Stimulated activated CD4-positive, alpha-beta T cell treated with anti-CD3 and anti-CD28 coated beads, Interleukin-1b, Interleukin-23, amount 100 ng/mL, for 1 hour (primary cell): ENCODE measurements at places on chromosomes 3 and 15.

GRCh38 chr3:69425249-69425648 is 39.4 kb upstream of the FRMD4B start:
- DNase-seq = no peak

- no peak for DNase-seq
Observed at GRCh38 chr15:42577514-42578031, 2.2 kb downstream of the STARD9 start.

- no peak for DNase-seq
Observed at GRCh38 chr3:139797724-139798343, 120.1 kb upstream of the NMNAT3 start.

GRCh38 chr3:156818890-156819289 is 7.3 kb upstream of the LEKR1 start:
- DNase-seq = no peak

- DNase-seq = no peak
Observed at GRCh38 chr3:43542328-43543043, 79.3 kb downstream of the ANO10 start.

GRCh38 chr15:56996746-56997470 is 78.5 kb downstream of the TCF12 start:
- DNase-seq = no peak

DNA sequence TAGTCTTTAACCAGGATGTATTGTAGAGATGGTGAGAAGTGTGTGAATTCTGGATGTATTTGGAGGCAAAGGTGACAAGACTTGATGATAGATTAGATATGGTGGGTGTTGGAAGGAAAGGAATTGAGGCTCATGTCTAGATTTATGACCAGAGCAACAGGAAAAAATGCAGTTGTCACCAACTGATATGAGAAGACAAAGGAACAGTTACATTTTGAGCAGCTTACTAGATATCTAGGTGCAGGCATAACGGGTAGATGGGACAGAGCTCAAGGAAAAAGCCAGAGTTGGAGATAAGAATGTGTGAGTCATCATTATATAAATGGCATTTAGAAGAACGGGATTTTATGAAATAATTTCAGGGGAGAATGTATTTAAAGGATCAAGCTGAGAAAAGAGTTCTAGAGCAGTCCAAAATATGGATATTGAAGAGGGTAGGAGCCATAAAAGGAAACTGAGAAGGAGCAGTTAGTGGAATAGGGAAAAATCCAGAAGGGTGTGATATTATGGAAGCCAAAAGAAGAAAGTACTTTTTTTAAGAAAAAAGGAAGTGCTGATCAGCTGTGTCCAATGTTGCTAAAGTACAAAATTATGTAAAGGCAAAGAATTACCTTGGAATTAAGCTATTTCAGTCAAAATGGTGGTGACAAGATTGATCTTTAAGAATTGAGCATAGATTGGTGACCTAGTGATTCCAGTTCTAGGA is 262.5 kb downstream of the CGGBP1 start:
- DNase-seq = no peak

DNA sequence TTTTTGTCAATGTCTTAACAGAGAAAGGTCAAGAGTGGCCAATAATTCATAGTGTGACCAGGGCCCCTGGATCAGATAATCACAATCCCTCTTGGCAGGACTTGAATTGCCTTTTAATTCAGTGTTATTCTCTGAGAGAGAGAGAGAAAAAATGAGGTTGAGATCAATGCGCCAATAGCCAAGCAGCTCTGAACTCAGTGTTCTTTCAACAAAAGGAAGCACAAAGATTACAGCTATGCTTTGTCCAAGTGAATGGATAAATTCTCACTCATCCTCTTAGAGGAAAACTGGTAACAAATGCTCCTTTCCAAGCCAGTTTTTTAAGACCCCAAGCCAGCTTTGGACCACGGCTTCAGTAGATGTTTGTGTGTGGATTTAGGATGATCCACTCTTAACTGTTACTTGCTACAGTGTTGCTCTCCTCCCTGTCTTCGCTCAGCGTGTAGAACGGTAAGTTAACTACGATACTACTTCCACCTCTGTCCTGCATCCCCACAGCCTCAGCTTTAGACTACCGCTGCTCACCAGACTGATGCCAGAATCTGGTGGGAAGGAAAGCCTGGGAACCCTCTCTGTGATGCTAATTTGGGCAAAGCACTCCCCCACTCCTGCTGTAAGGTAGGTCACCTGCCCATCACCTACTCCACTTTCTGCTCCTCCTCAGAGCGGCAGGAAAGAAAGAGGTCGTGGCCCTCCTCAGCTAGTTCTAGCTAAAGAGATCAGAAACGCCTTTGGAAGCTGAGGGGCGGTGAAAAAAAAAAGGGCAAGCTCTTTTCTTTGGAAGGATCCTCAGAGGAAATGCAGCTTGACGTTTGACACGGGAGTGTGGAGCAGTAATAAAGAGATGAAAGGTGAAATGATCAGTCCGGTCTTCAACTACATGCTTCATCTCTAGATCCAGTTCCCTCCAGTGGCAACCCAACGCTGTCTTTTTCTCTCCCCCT is 46.8 kb upstream of the LPP start:
- no peak for DNase-seq

GRCh38 chr15:62691008-62691407 is 351.5 kb upstream of the TPM1 start:
- DNase-seq = no peak

GRCh38 chr3:157793745-157794144 is 290.5 kb upstream of the VEPH1 start:
- no peak for DNase-seq

GRCh38 chr3:59605318-59605717 is 555.5 kb upstream of the CFAP20DC start:
- DNase-seq = no peak

DNA sequence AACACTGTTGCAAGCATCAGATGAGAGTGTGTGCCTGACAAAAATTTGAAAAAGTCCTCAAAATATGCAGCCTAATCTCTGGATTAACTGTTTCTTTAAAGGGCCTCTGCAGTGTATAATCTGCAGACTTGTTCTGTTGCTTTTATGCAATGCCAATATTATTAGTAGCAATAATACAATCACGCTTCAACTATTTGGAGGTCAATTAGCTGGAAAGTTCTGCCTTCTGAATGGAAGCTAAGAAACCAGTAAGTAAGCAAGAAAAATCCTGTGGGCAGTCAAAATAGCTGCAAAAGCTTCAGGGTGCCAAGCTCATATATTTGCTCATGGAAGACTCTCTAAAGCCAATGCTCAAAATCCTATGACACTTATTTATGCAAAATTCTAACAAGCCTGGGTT is 153.2 kb upstream of the NR2F2 start:
- no peak for DNase-seq

- DNase-seq = no peak
Observed at GRCh38 chr3:66023738-66024385, 14.9 kb downstream of the MAGI1 start.

DNA sequence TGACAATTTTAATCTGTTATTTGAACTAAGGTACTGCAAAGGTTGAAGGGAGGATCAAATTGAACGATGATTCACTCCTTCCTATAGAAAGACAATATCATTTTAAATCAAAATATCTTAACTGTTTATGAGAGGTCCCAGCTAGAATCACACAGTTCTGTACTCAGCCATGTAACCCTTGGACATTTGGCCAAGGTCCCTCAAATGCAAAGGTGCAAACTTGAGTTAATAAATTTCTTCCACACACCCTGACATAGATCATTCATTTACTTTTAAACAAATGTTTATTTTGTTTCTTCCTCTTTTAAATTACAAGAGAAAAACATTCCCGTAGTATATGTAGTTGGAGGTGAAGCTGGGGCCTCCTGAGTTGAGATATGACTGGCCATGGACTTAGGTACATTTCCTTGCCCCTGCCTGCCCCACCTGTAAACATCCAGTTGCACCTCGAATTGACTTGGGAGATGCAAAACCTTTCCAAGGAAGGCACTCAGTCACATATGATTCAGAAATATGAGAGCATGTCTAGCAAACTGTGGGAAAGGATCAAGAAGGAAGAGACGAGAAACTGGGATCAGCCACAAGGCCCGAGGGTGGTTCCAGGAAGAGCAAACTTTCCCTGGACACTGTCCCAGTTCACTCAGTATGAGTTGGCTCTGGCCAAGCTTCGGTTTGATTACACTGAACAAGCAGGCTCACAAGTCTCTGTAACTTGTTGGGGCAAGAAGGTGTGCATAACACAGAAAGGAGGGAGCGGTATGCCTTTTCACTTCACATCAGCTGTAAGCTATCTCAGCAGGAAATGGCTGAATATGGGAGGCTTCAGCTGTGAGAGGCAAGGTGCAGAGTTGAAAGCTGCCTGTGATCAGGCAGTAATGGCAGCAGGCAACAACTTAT is 6.7 kb downstream of the TNFSF10 start:
- DNase-seq = no peak

DNA sequence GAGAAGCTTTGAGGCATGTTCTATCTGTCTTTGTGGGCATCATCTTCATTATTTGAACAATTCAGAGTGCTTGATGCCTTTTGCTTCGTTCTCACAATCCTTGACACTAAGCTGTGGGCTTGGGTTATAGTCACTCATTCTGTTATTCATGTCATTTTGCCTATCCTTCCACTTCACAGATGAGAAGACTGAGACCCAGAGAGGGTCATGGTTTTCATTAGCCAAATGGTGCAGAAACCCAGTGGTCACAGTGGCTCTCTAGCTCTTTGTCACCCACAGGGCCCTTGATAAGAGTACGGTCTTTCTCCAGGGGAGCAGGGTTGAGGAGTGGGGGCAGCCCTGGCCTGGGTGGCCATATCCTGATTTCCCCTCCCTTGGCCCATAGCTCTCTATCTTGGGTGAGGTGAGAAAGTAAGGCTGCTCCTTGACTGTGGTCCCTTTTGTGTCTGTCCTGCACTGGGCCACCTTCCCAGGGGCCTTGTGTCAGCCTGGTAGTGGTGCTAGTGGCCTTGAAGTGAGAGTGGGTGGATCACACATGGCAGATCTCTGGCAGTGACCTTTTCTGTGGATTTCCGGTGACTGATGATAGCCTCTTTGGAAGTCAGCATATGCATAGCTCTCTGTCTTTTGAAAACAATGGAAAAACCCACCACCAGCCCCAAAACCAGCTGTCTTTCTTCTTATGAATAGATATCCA is 130.1 kb downstream of the IGF1R start:
- no peak for DNase-seq

DNA sequence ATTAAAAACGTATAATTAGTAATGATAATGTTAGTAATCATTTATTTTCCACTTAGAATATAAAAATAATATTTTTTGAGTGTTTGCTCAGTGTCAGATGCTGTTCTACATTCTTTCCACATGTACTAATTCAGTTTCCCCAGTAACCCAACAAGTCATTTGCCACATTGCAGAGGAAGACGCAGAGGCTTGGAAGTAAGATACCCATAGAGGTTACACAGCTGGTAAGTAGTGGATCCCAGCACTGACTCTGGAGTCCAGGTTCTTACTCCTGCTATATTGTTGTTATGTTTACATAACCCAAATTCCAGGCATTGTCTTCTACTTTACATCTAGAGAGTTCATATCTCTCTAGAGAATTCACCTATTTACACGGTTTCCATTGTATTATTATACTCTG is 48.2 kb upstream of the MYO5C start:
- DNase-seq = no peak

DNA sequence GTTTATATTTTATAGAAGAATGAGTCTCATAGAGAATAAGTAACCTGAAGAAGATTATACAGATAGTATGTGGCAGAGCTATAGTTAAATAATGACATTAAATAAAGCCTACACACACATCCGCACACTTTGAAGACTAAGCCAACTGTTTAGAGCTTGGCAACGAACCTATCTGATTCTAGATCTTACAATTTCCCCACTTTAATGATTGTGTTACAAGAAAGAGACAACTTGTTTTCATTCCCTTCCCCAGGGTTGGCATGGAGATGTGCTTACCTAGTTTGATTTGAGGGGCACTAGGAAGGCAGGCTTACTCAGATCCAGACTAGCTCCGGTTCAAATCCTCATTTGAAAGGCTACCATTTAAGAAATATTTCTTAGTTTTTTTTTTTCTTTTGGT is 61.9 kb upstream of the CBLB start:
- no peak for DNase-seq

DNA sequence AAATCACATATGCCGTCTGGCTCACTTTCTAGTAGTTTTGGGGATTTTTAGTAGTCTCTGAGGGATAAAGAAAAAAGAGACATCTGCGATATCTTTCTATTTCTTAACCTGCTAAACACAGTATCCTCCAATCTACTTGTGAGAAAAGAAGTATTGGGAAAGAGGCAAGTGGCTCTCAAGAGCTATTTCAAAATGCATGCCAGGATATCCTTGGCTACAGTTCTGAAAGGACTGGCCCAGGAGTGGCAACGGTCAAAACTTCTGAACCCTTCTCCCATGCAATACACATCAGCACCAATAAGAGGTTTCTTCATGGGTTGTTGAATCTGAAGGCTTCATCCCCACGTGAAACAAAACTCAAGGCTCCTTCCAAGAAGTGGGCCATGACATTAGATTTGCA is 204.0 kb upstream of the WNT5A start:
- DNase-seq = no peak

DNA sequence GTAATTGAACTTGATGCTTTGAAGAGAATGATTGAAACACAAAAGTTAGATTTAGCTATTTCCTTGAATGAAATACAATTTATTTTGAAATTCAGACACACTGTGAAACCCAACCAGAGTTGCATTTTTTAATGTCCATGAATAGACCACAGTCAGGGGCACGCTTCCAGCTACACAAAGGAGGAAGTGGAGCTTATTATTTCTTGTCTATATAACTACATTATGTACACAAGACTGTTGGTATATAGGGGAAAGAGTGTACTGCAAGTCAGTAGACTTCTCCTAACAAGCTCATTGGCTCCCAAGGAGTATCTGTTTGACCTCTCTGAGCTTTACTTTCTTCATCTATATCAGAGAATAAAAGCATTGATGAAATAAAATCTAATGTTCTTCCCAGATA is 326.2 kb downstream of the RYR3 start:
- no peak for DNase-seq

DNA sequence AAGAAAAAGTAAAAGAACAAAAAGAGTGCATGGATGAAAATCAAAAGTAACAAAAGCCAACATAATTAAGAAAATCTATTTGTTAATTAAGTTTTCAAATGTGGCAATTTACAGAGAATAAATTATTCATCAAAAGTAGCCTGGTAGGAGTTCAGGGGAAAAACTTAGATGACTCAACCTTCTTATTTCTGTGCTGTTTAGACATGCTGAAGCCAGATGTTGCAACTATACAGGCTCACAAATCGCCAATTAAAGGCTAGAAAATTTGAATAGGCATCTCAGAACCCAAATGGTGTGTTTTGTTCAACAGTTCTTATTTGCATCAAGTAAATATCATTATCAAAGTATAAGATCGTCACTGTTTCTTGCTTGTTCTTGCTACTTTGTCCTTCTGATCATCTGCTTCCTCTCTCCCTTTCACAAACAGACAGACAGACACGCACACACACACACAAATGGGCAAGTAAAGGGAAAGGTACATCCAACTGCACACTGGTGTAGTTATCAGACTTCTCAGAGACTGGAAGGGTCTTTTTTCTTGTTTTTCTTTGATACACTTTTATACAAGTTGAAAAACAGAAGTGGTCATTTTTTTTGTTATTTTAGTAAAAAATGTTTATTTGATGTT is 572.2 kb downstream of the MECOM start:
- no peak for DNase-seq
